ENCODE measurements at places on chromosomes 13 and 19.

- peak; percentile 88 for DNase-seq
These were observed 20.2 kb downstream of the BBC3 start for GRCh38 chr19:47210689-47211316.

DNA sequence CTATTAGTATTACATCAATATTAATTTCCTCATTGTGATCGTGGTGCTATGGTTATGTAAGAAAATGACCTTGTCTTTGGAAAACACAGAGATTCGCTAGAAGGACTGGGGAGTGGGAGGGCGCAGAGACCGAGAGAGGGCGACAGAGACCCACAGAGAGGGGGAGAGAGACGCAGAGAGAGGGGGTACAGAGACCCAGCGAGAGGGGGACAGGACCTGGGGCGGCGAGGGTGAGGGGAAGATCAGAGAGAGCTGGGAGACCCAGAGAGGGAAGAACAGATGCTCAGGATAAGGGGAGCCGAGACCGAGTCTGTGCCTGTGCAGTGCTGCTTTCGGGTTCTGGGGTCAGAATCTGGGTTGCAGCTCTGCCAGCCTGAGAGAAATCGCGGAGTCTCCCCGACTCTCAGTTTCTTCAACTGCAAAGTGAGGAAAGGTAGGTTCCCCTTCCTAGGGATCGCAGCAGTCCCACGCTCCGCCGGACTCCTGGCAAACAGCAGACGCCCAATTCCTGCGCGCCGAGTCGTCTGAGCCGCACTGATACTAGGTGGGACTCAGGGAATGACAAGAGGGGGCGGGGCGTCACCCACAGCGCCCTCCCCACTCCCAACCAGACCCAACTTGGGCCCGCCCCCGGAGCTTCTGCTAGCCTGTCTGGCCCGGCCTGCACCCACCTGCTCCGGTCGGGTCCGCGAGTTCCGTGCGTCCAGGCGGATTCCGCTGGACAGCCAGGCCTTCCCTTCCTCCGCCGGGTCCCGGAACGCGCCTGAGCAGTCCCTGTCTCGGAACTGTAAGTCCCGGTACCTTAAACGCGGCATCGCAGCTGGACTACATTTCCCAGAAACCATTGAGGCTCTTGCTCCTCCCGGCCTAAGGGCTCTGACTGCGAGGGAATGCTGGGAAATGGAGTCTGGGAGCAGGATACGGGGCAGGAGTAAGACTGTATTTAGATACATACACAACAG is 15.3 kb downstream of the IZUMO2 start:
- peak; percentile 66 for DNase-seq

DNA sequence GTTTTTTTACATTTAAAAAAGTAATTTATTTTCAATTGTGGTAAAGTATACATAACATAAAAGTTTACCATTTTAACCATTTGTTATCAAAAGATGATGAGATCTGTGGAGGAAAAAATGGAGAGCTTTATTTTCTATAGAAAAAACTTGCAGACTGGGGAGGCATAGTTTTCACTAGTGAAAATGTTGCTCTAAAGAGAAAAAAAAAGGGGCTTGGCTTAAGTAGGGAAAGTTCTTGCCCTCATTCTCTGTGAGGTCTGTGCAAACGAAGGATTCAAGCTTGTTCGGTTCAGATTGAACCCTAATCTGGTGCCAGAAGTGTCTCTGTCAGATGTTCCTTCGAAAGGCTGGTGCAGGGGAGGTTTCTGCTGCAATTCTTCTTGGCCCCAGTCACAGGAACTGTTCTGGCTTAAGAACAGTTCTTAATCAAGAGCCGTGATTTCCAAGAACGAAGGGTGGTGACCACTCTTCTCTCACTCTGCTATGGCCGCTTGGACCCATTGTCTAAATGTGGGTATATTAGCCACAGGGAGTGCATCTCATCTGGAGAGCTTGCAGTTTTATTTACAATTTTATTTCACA is 42.1 kb downstream of the PCCA start:
- no peak for DNase-seq

GRCh38 chr13:94168783-94169453 is 310.6 kb downstream of the DCT start:
- no peak for DNase-seq

DNA sequence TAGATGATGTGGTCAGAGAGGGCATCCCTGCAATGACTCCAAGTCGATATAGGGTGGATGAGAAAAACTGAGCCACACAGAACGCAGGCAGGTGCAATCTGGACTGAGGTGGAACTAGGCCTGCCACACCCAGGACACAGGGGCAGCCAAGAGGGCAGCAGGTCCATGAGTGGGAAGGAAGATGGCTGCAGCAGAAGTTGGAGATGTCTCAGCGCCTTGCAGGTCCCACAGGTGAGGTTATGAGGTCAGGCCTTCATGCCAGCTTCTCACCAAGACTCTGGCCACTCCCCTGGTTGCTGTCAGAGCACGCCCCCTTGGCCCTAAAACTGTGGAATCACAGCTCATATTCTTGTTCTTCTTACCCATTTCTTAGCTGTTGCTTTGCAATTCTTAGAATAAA is 147.7 kb upstream of the VSTM2B start:
- no peak for DNase-seq

GRCh38 chr13:32117001-32117400 is 85.4 kb downstream of the FRY start:
- no peak for DNase-seq

GRCh38 chr19:8336660-8337059 is 6.4 kb downstream of the KANK3 start:
- no peak for DNase-seq

DNA sequence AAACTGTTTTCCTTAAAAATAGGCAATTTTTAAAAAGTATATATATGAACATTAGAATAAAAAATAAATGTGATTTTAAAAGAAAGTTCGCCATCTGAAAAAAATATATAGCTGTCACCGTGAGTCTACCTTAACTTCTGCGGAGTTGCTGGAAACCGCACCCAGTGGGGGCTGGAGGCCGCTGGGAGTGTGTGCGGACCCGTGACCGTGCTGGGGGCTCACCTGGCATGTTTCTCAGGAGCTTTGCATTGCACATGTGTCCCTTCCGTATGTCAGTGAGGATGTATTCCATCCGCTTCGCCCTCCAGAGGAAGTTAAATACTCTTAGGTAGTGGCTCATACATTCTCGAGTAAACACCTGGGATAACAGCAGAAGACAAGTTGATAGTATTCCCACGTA is 71.7 kb downstream of the TUBGCP3 start:
- no peak for DNase-seq

DNA sequence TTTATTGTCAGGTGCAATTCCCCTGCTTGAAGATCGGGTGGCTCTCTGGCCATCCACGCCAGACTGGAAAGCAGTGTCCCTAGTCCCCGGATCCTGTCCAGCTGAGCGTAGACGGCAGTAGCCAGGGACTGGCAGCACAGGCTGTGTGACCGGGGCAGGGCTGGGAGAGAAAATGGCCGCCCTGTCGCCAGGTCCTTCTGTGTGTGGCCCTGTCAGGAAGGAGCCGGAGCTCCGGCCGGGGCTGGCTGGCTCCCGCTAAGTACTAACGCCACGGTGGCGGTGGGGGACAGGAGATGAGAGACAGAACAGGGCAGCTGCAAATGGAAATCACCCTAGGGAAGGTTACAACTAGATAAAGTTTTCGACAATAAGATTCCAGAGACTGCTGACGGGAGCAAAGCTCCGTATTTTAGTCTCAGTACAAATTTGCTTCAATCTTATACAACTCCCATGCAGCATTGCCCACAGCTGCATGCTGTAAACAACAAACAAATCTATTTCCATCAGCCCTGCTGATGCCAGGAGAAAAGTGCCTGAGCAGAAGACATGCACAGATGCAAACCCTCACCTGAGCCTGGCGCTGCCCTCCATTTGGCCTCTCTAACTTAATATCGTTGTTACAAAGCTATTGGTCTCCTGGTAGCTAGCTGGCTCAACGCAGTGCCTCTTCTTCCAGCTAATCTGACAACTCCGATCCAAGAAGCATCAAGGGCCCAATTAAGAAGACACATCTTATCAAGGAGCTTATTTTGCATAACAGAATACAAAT is 253.0 kb downstream of the TSHZ3 start:
- no peak for DNase-seq

- DNase-seq, result no peak
These were observed 39.5 kb upstream of the RPL21 start for GRCh38 chr13:27211771-27212364.

- peak; percentile 71 for DNase-seq
These were observed 1.3 kb downstream of the BICRA start for GRCh38 chr19:47609906-47610894.

DNA sequence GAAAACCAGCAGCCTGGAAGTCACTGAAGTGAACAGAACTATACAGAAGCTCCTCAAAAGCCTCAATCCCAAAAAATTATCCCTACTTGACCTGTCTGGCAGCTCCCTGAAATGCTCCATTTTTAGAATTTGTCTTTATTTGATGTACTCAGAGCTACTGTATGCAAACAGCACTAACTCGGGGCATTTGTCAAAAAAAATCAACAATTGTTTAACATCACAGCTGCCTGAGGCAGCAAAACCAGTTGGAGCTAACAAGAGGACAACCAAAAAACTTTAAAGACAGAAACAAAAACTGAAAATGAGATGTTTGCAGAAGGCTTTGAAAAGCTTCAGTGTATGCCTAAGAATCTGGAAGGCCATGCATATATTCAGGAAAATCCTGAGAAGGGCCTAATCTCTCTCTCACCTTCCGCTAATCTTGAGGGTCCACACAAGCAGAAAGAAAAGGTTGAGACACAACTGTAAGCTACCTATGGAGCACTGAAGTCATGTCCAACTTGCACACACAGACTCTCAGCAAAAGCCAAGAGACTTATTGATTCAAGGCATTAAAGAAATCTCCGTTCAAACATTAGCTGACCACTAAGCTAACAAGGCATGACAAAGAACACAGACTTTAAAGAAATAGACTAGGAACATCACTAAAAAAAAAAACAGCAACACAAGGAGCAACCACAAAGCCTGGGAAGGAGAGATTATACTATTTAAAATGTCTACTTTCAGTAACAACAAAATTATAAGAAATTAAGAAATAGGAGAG is 16.1 kb downstream of the VWA8 start:
- no peak for DNase-seq

GRCh38 chr13:96783511-96783910 is 210.8 kb downstream of the OXGR1 start:
- no peak for DNase-seq

- peak; percentile 78 for DNase-seq
These were observed 1.9 kb downstream of the IFNL1 start for GRCh38 chr19:39297931-39298634.

- no peak for DNase-seq
These were observed 70.7 kb upstream of the UBAC2 start for GRCh38 chr13:99129951-99130350.

- DNase-seq, result no peak
These were observed at the start of the genes PEG3 and ZIM2 for GRCh38 chr19:56840451-56841192. PEG3 (minus strand) TSS chr19:56840726; CDS start chr19:56824655, 16,071 bp downstream. ZIM2 (minus strand) TSS chr19:56840726; CDS start chr19:56824277, 16,449 bp downstream.

DNA sequence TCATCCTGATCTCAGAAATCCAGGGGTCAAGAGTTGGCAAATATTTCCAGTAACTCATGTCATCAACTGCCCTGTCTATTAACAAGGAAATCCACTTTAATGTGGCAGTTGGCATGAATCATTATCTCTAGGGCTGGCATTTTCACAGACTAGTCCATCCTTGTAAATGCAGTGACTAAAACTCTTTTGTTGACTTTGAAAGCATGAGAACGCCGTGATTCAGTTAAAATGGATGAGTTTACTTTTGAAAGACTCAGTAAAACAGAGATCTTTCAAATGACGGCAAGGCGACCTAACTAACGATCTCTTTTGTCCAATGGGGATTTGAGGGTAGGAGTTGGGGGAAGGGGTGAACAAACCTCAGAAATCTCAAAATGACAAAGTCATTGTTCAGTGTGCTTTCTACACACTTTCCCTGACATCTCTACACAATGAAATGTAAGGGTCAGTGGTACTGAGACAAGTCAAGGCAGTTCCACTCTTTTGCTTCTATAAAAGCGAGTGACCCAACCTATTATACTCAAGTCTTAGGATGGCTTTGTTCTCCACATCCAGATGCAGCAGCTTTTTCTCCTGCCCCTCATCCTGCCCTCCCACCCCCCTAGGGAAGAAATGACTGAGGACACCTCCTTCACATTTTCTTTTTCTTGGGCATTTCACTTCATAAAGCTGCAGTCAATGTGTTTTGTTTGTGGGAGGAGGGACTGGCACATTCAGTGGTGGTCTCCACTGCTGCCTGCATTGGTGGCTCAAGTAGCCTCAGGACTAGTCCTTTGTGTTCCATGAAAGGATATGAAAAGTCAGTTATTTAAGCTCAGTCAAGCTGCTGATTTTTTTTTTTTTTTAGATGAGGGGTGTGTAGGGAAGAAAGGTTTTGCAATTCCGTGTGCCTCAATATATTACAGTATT is 200.5 kb downstream of the ABCC4 start:
- no peak for DNase-seq

GRCh38 chr13:98843482-98843877 is 91.0 kb upstream of the SLC15A1 start:
- DNase-seq, result no peak

GRCh38 chr13:30398601-30399072 is 23.7 kb upstream of the UBE2L5 start:
- no peak for DNase-seq

DNA sequence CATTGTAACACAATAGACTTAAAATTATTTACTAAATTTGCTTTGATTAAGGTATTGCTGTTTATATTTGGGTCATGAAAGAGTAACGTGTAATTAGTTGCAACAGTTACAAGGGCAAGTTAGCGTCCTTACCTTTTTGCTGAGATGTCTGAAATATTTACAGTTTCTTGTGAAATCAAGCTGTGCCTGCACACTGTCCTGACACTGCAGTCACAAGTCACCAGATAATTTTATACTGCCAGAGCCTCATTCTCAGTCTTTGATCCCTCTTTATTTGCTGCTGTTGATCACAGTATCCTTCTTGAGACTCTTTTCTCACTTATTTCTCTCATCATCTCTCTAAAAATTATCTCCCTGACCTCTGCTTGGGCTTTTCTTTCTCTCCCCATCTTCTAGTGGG is 8.4 kb upstream of the DIAPH3 start:
- DNase-seq, result no peak

DNA sequence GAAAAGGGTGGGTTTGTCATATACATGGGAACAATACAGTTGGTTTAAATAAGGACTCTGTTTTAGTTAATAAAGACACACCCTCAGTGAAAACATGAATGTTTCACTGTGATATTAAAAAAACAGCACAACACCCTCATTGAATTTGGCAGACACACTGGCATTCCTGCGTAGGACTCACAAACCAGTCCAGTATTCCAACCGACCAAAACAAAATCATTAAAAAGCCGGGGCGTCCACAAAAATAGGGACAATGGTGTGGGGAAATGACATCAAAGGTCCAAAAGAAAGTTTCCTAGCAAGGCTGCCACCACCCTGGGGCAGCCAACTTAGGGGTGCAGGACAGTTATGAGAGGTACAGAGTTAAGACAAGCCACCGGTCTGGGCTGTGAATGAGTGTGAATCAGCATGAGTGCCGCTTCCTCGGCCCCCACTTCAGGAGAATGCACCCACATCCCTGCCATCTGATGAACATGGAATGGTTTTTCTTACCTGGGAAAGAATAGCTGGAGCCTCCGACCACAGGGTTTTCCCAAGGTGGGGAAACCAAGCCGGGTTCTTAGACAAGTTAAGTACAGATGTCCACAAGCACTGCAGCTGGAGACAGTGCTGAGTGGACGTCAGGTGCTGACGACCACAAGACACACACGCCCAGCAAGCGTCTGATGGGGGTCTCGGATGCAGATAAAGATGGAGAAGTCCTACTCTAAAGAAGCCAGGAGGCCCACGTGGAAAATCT is 73.3 kb downstream of the KLF2 start:
- DNase-seq, result no peak
